Kasumi-1 (cell line): ENCODE measurements at places on chromosomes 3 and 15.

- DNase-seq: no peak
These were observed 779.6 kb upstream of the ARPP21 start for GRCh38 chr3:34859746-34860145.

- DNase-seq: peak; percentile 41
These were observed 150.5 kb downstream of the CFAP20DC start for GRCh38 chr3:58899159-58899952.

DNA sequence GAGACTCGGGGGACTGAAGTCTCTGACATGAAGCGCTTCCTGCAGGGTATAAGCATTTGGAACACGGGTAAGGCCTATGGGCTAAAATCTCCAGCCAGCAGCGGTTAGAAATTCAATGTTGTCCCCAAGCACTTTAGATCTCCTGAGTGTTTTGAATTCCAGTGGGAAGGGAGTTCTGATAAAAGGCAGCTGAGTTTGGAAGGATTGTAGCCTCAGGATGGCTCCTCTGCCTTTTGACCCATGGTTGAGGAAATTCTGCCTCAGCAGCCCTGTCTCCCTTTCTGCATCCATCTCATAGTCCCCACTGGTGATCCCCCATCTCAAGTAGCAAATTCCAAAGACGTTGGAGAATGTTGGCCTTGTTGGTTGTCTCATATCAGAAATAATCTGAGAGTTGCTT is 24.2 kb upstream of the HACD2 start:
- no peak for DNase-seq

DNA sequence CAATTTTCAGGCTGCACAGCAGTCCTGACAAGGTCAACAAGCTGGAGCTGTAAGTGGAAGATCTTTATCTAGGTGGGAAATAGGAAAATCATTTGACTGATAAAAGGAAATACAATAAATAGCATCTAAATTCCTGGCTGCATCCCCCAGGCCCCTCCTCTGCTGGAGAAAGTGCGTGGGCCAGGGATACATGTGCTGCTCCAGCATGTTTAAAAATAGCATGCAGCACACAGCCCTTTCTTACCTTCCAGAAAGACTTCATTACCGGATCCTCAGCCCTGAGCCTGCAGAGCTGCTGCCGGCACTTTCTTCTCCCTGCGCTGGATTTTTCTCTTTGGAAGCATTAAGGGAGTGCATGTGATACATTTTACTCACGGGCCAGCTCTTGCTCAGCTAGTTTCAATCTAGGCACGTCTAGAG is 77.3 kb downstream of the HMG20A start:
- DNase-seq: no peak

DNA sequence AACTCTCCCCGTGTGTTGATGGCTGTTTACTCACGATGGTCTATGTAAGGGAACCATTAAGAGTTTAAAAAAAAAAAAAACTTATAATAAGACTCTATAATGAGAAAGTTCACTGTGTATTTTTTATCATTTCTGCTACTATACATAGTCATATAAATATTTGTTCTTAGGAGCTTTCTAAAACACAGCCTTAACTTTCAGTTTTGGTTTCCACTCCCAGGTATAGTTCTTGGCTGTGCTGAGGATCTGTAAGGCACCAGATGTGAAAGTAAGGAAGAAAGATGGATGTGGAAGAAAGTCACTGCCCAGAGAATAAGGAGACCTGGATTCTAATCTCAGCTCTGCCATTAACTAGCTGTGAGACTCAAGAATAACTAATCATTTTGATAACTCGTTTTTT is 101.9 kb upstream of the THBS1 start:
- DNase-seq: no peak

GRCh38 chr3:41202834-41203345 is 3.6 kb downstream of the CTNNB1 start:
- DNase-seq: peak; percentile 43

DNA sequence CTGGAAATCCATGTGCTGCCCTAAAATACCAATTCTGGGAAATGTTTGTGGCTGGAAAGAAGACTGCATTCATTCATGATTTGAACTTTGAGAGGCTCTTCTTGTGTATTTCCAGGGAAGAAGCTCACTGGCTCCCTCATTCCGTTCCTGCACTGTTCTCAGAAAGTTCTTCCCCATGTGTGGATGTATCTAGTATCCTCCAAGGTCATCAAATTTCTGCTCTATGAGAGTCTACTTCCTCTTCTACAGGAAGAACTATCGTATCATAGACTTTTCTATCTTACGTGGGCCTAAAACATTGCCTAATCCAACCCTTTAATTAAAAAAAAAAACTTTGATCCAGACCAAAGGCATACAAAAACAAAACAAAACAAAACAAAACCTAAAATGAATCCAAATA is 2.9 kb downstream of the CCR3 start:
- DNase-seq: no peak

GRCh38 chr3:1439395-1439794 is 346.6 kb downstream of the CNTN6 start:
- peak; percentile 1 for DNase-seq

- no peak for DNase-seq
These were observed 69.7 kb downstream of the RPLP1 start for GRCh38 chr15:69522361-69522760.

DNA sequence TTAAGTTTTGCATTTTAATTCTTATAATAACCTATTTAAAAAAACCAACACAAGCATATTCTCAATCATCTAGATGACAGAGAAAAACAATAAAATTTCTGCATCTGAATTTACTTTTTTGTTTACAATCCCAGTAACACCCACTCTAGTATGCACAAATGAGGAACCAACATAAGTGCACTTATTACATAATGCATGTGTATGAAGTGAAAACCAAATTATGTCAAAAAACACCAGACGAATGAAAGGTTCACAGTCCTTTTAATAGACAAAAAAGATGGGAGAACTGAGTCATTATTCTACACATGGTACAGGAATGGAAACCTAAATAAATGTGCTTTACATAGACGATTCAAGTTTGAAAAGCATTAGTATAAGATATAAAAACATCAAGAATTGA is 91.7 kb downstream of the NR1I2 start:
- DNase-seq: no peak

DNA sequence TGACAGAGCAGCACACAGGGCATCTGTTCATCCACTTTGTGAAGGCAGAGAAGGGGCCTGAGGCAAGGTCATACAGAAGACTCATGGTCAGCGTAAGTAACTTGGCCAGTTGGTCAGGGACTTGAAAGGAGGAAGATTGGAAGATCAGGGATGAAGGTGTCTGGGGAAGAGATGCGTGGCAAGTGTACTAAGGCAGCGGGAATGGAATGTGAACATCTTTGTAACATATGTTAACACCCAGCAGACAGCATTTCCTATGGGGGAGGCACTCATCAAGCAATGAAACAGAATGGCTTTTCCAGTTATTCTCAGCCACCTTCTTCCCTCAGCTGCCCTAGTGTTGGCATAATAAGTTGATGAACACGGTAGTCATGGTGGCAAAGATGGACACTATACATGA is 7.8 kb upstream of the RFC4 start:
- DNase-seq: no peak

DNA sequence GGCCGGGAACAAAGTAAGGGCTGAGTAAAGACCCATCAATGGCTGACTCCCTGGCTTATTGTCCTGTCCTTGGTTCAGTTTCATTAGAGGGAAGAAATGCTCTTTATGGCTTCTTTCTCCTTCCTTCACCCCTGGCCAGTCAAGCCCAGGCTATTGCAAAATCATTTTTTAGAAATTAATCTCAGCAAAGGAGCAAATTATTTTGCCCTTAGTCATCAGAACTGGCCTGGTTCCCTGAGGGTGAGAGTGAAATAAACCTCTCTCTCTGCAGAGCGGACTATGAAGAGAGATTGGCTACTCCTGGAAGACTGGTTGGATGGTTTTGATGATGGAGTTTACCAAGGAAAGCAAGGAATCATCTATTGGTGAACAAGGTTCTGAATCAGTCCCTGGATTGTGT is 52.7 kb upstream of the OXTR start:
- no peak for DNase-seq

GRCh38 chr3:12734960-12735359 is 24.1 kb downstream of the TMEM40 start:
- DNase-seq: no peak

- no peak for DNase-seq
These were observed 57.8 kb upstream of the C15orf39 start for GRCh38 chr15:75143738-75144334.

DNA sequence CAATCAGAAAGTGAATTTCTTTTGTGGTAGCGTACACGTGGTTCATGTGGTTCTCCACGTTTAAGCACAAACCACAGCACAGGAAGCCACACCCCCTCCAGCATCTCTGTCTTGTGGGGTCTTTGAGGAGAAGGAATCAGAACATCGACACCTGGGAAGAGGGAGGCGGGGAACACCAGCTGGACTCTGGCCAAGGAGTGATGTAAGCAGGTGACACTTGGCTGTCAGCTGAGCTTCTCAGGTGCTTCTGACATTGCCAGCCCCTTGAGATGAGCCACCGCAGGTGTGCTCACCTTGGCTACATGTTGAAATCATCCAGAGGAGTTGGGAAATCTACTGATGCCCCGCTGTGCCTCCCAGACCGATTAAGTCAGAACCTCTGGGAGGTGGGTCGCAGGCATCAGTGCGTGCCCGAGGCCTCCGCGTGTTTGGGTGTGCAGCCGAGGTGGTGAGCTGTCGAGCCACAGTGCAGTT is 85.0 kb downstream of the FAM81A start:
- no peak for DNase-seq

DNA sequence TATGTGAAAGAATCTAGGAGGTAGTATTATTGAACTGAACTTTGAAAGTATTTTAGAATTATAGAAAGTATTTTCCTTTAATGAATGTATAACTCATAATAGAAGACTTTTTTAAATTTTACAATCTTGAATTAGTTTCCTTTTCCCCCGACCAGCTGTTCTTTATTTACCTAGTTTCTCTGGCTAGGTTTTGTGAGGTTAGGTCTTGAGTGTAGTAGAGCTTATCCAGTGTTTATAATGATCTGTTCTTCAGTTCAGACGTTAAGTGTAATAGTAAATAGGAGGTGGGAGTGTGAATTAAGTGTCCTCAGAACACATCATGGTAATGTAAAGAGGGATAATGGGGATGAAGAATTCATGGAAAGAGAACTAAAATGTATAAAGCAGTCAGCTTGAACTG is 93.8 kb downstream of the MYRIP start:
- DNase-seq: no peak

DNA sequence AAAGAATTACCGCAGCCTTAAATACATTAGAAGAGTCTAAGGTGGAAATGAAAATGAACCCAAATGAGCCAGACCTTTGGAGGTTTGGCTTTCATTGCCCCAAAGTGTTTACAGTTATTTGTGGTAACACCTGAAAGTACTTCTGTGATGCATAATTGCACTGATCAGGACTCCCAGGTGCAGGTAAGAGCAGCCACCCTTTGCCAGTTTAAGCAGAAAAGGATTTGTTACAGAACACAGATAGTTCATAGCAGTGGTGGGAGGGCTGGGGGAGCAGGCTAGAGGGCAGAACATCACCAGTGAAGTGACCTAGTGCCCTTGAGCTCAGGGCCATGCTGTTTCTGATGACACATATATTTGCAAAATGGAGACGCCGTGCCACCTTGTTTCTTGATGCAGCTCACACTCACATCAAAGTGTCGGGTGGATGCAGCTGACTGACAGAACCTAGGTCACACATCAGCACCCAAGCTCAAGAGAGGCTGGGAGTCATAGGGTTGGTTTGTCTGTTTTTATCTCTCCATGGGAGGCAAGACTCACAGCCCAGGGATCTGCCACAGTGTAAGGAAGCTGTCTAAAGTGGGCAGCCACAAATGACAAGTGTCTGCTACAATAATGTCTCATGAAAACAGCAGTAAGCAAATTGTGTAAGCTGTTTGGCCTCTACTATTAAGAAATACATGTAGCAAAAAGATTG is 49.1 kb downstream of the NEK11 start:
- DNase-seq: no peak

GRCh38 chr3:142912402-142913172 is 23.7 kb upstream of the PCOLCE2 start:
- no peak for DNase-seq

DNA sequence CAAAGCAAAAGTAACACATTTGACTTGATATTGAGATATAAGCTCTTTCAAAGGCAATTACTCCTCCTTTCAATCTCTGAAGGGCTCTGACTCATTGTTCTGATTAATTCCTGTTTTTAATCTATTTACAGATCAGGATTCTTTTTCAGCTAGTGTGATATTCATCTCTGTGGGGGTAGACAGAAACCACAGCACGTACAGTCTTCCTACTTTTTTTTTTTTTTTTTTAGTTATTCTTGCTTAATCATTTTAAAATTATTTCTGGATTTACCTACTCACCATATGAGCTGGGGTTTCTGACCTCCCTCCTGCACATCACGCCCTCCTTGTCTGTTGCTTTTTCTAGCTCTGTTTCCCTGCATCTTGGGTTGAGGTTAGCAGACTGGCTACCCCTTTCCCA is 1.4 kb downstream of the CNTN3 start:
- no peak for DNase-seq

DNA sequence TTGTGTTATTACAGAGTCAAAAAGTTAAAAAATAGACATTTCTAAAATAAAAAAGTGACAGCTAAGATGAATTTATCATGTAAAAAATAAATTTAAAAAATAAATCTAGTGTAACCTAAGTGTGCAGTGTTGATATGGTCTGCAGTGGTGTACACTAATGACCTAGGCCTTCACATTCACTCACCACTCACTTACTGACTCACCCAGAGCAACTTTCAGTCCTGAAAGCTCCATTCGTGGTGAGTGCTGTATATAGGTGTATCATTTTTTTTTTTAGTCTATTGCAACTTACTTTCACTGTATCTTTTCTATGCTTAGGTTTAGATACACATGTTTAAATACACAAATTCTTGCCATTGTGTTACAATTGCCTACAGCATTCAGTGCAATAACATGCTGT is 459.4 kb upstream of the ROBO1 start:
- no peak for DNase-seq
